ENCODE measurements at places on chromosomes 5 and 9.
A peak's percentile ranks its signal among the peaks of the same experiment; 100 is the strongest.

GRCh38 chr9:3575821-3576220 is 50.0 kb upstream of the RFX3 start:
- DNase-seq: no peak

DNA sequence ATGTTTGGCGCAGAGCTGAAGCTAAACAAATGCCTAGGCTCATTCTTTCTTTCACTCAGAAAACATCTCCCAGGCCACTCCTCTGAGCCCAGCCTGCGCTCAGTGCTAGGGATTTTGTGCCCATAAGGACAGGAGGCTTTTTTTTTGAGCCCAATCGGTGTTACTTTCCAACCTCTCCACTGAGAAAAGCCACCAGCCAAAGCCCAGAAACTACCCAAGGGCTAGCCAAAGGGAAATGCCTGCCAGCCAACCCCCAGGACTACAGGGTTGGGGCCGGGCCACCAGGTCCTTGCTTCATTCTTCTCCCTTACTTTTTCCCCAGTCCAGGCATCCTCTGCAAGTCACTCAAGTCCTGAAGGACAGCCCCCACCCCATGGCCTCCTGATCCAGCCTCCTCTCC is 134.7 kb downstream of the PAX5 start:
- DNase-seq: no peak

DNA sequence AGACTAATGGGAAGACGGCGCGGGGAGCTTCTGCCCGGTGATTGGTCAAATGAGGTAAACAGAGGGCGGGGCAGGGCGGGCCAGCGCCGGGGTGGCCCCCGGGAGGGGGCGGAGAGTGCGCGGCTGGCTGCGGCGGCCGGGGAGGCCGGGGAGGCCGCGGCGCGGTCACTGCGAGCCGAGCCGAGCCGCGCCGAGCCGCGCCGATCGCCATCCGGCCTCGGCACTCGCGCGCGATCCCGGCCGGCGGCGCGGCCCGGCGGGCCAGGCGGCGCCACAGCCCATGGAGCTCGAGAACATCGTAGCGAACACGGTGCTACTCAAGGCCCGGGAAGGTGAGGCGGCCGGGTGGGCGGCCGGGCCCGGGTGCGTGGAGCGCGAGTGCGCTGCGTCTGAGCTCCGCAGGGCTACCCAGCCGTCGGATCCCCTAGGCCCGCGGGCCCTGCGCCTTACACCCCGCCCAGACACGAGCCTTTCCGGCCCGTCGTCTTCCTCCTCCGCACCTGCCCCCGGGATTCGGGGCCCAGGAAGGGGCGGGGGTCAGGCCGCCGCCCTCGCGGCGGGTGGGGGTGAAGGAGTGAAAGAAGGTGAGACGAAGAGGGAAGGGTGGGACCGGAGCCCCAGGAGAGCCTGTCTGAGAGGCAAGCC is at the start of gene GRK6:
TSS of gene GRK6 (plus strand) at position 111 of the 645 bp plus-strand sequence. CDS start at position 281, 170 bp downstream.
- peak; percentile 72 for DNase-seq

DNA sequence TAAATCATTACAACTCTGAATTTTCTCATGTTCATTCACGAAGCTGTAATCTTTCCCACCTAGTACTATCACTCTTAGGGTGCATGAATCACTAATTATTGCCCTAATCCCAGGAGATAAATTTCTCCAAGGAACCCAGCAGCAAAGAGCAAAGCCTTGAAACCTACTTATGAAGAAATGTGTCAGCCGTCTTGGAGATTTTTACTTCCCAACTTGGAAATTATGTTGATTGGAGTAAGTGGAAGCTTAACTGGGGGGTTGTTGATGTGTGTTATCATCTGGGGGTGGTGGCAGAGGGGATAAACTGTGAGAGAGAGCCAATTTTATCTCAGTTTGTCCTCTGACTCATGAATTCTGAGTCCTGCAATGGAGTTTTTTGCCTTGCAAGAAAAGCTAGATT is 440.5 kb upstream of the WWC1 start:
- DNase-seq: no peak

GRCh38 chr9:33142535-33142934 is 24.6 kb downstream of the B4GALT1 start:
- DNase-seq: peak; percentile 65

DNA sequence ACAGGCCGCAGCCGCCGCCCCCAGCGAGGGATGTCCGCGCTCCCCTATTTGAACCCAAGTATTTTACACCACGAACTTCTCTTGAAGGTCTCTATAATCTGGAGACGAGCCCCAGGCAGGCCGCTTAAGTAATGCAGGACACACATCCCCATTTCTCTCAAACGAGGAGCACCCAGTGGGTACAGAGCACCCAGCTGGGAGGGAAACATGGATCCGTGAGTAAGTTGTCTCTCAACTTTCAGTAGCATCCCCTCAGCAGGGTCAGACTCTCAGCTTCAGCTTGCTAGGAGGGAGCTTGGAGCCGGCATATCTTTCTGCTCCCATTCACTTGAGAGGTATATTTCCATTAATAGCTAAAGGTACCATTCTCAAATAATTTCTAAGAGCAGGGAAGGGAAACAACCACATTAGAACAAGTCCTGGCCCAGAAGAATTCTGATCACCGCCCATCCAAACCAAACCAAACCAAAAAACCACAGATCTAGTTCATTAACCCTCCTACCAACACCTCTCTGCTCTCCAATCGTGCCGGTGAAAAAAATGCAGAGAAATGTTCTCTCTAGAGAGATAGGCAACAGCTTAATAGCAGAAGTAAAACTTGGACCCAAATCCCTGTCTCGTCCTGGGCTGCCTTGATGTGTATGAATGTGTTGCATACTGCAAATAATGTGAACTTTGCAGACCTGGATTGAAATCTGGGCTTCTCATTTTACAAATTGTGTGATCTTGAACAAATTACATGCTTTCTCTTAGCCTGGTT is 910 bp downstream of the TDRD7 start:
- peak; percentile 56 for DNase-seq

- DNase-seq: no peak
Observed at GRCh38 chr9:33186457-33187168, 19.5 kb upstream of the B4GALT1 start.

DNA sequence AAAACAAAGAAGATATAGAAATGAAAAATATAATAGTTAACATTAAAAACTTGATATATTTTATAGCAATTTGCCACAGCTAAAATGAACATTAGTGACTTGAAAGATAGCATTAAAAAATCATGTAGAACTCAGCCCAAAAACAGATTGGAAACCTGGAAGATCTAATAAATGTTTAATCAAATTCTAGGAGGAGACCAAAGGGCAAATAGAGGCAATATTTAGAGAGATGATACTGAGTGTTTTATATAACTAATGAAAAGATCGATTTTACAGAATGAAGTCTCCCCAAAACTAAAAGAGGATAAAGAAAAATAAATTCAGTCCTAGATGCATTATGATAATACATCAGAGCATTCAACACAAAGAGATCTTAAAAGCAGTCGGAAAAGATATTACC is 127.0 kb downstream of the CWC27 start:
- DNase-seq: no peak

DNA sequence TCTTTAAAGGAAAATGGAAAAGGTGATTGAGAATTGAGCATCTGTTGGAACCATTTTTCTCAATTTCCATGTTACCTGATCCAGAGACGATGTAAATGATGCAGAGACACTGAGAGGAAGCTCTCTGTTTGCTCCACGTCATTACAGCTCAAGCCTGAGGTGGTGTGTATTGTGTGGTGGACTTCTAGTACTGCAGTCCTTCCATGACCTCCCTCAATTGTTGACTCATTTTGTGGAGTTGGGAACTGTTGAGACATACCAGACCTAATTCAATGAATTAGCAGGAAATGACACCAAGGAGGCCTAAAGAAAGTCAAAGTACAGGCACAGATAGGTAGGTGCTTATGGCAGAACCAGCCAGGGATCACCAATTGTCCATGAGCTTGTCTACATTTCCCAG is 15.6 kb upstream of the LVRN start:
- DNase-seq: peak; percentile 11

GRCh38 chr5:89313044-89313443 is 430.1 kb upstream of the MEF2C start:
- DNase-seq: no peak

- DNase-seq: peak; percentile 9
Observed at GRCh38 chr5:107501965-107502675, 168.6 kb downstream of the EFNA5 start.

GRCh38 chr5:132266836-132267160 is 9.3 kb downstream of the PDLIM4 start:
- DNase-seq: no peak

DNA sequence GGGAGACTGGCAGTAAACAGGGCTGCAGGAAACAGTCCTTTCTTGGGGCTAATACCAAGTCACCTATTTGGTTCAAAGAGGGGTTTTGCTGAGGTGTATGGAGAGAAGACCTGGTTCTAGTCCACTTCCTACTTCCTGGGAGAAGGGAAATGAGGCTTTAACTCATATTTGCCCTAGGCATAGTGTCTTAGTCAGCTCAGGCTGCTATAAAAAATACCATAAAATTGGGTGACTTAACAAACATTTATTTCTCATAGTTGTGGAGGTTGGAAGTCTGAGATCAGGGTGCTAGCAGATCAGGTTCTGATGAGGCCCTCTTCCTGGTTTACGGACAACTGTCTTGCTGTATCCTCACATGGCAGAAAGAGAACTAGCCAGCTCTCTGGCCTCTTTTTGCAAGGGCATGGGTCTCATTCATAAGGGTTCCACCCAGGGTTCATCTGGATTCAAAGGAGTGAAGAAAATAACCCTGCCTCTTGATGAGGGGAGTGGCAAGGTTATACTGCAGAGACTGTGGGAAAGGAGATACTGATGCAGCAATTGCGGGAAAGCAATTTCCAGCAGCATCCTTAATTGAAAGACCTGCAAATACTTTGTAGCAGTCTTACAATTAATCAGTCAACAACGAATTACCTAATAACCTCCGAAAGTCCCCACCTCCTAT is 40.5 kb downstream of the ANKDD1B start:
- no peak for DNase-seq

GRCh38 chr9:95381221-95381620 is 63.7 kb upstream of the FANCC start:
- peak; percentile 57 for DNase-seq

GRCh38 chr5:154686490-154686889 is 68.7 kb upstream of the LARP1 start:
- DNase-seq: peak; percentile 27

GRCh38 chr9:134497283-134497860 is 144.2 kb upstream of the COL5A1 start:
- no peak for DNase-seq

GRCh38 chr5:149519601-149520000 is 31.6 kb downstream of the CSNK1A1 start:
- DNase-seq: no peak

GRCh38 chr5:133081036-133081435 is 29.2 kb downstream of the HSPA4 start:
- DNase-seq: no peak

DNA sequence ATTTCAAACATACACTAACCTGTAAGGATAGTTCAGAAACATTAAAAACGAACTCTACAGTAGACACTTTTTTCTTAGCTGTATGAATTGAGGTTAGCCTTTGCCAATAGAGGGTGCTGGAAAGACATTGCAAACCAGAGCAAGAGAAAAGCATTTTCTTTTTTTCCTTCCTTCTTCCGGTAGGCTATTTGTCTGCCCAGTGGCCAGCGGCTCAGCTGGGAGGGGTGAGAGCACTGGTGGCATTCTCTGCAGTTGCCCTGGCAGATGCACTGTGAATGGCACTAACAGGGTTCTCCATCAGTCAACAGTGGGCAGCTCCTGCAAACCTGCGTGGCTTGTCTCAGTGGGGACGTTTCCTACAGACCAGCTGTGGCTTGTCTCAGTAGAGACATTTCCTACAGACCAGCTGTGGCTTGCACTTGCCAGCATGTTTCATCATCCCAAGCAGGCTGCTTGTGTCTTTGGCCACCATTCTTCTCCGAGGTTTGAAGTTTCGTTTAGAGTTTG is 984.5 kb upstream of the CDH18 start:
- DNase-seq: peak; percentile 25

- DNase-seq: no peak
Observed at GRCh38 chr9:97852399-97853055, 499 bp upstream of the FOXE1 start.

- DNase-seq: no peak
Observed at GRCh38 chr5:10169359-10169758, 80.3 kb downstream of the ATPSCKMT start.

- no peak for DNase-seq
Observed at GRCh38 chr5:169052207-169052606, 248.7 kb downstream of the SLIT3 start.

DNA sequence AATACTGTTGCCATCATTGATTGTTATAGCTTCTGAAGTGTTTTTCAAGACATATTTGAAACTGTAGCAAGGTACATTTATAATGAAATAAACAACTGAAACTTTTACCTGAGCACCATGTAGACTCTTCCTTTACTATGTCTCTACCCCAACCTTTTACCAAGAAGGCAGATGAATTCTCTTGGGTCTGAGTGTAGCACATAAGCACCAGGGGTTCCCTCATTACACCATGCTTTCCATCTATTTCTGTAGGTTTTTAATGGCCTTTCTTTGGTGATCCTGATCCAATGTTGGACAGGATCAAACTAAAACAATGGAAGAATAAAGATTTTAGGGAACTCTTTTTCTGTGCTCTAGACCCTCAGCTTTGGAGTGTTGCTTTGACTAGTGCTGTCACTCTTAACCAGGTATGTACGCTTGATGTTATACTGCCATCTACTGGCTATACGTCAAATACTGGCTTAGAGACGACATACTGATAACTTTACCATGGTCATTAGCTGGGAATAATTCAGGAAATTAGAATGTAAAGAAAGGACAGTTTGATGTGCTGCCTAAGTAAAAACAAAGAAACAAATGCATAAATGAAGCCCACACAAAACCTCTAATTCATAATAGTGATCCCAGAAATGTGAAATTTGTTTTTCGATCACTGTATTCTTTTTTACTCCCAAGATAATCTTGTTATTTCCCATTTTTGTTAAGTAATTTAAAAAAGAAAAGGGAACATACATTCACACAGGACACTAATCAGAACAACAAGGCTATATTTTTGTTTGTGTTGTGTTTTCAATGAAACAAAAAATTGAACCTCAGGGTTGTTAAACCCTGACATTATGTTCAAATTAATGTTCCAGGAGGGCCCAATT is 30.7 kb downstream of the IFNW1 start:
- DNase-seq: peak; percentile 92

DNA sequence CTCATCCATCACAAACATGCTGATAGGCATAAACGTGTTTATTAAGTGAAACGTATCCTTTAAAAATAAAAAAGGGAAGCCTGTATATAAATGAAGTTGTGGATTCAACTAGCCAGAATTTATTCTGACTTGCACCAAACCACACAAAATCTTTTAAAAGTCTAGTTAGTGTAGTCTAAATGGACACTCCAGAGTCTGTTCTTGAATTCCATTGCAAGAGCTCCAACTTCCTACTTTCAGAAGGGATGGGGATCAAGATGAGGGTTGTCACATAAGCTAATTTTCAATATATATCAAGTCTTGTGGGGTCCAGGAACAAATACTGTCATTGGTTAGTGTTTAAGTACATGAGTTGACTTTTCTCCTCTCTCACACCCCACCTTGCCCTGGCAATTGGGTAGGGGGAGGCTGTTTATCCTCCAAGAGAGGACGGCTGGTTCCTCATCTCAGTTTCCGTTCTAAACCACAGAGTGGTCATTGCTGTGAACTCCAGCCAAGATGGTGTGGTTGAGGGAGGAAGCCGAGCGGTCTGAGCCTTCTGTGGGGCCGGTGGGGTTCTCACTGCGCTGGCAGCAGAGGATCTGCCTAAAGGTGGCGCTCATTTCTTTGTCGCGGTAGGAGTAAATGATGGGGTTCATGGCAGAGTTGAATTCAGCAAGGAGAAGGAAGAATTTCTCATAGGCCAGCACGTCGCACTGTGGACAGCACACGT is 163.2 kb downstream of the LPAR1 start:
- DNase-seq: peak; percentile 89

GRCh38 chr9:125121146-125121545 is 22.2 kb downstream of the SCAI start:
- DNase-seq: no peak

Data from NB4 (cell line).